Activated T-helper 2 cell treated with anti-CD3 and anti-CD28 coated beads, Interferon-gamma antibody, Interleukin-2, Interleukin-4, amounts not matched to agents 10 μg/mL and 5 μg/mL and 100 μg/mL, durations not matched to agents 14 hours and 24 hours and 36 hours (primary cell): ENCODE measurements at places on chromosomes 16 and 17. TPM values are rescaled to one million over a fixed set of nuclear protein-coding genes. Genes with fewer than 3 reads are reported as not detected.

Gene ABI3
- total RNA-seq, result 28.5 and 30.0 TPM in 2 replicates

Gene DLX3
- not detected in 2 replicates for total RNA-seq

Gene FBXO39
- 0.11 TPM in 1 of 2 replicates, not detected in the other for total RNA-seq

Gene NXN
- total RNA-seq, result 0.43 and 0.48 TPM in 2 replicates

Gene CHRNE
- 0.32 and 0.44 TPM in 2 replicates for total RNA-seq

Gene SOCS1
- total RNA-seq, result 217 and 219 TPM in 2 replicates

Gene HSD17B2
- total RNA-seq, result not detected in 2 replicates

- DNase-seq, result no peak
- no peaks in the 10 kb centered on the region for H3K27me3 ChIP-seq
- H3K27ac ChIP-seq, result no peak overlapping the region
- peaks cover 23% of the 10 kb centered on the region for H3K4me1 ChIP-seq
- peaks cover 24% of the 10 kb centered on the region for H3K36me3 ChIP-seq
- no peak overlapping the region for H3K4me3 ChIP-seq
These were observed 90.8 kb upstream of the DNAH17 start for GRCh38 chr17:78667741-78668640.

DNA sequence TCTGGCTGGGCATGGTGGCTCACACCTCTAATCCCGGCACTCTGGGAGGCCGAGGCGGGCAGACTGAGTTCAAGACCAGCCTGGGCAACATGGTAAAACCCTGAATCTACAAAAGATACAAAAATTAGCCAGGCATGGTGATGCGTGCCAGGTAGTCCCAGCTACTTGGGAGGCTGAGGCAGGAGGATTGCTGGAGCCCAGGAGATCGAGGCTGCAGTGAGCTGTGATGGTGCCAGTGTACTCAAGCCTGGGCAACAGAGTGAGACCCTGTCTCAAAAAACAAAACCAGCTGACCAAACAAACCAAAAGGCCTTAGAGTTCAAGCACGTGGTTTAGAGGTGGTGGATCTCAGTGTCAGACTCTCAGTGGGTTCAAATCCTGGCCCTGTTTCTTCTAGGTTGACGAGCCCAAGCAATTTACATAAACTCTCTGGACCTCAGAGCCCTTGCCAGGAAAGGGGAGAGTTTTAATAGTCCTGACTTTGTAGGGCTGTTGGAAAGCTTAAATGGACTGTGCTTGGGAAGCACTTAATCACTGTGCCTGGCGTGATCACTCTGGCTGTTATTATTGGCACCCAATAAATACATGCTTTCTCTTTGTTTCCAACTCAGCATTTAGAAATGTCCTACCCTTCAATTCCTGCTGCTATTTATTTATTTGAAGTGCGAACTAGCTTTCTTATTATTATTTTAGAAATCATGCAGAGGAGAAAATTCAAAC lies 44.7 kb downstream of the ABCC1 start:
- no peak overlapping the region for H3K4me3 ChIP-seq
- no peaks in the 10 kb centered on the region for H3K27me3 ChIP-seq
- peaks cover 48% of the 10 kb centered on the region for H3K4me1 ChIP-seq
- H3K27ac ChIP-seq, result peak overlapping the region; percentile 33
- H3K36me3 ChIP-seq, result peaks cover 39% of the 10 kb centered on the region

- H3K36me3 ChIP-seq, result peaks cover 7% of the 10 kb centered on the region
- H3K27me3 ChIP-seq, result no peaks in the 10 kb centered on the region
- H3K4me1 ChIP-seq, result peaks cover 48% of the 10 kb centered on the region
- no peak overlapping the region for H3K4me3 ChIP-seq
- no peak for DNase-seq
- H3K27ac ChIP-seq, result peak overlapping the region; percentile 2
These were observed 10.4 kb downstream of the RAI1 start for GRCh38 chr17:17691468-17692263.

- no peak overlapping the region for H3K27ac ChIP-seq
- no peaks in the 10 kb centered on the region for H3K36me3 ChIP-seq
- DNase-seq, result no peak
- no peak overlapping the region for H3K4me3 ChIP-seq
These were observed 150.4 kb downstream of the SPECC1 start for GRCh38 chr17:20159406-20160069.

DNA sequence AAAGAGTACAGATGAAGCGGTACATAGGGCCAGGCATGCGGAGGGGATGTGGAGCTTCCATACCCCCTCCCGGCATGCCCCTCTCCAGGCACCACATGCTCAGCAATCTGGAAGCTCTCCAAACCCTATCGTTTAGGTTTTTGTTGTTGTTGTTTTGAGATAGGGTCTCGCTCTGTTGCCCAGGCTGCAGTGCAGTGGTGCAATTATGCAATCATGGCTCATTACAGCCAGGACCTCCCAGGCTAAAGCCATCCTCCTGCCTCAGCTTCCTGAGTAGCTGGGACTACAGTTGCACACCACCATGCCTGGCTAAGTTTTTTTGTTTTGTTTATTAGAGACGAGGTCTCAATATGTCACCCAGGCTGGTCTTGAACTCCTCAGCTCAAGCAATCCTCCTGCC lies 50.8 kb downstream of the WWOX start:
- no peak for DNase-seq
- no peaks in the 10 kb centered on the region for H3K36me3 ChIP-seq
- H3K27me3 ChIP-seq, result no peaks in the 10 kb centered on the region
- peaks cover 3% of the 10 kb centered on the region for H3K4me1 ChIP-seq
- no peak overlapping the region for H3K27ac ChIP-seq

- no peak overlapping the region for H3K4me3 ChIP-seq
- H3K36me3 ChIP-seq, result no peaks in the 10 kb centered on the region
- peaks cover 9% of the 10 kb centered on the region for H3K27me3 ChIP-seq
- no peaks in the 10 kb centered on the region for H3K4me1 ChIP-seq
- DNase-seq, result no peak
- H3K27ac ChIP-seq, result no peak overlapping the region
These were observed 8.8 kb downstream of the CYGB start for GRCh38 chr17:76528528-76529223.

GRCh38 chr17:1686086-1686485 lies 1.4 kb upstream of the PRPF8 start:
- peaks cover 37% of the 10 kb centered on the region for H3K36me3 ChIP-seq
- no peak for DNase-seq
- no peak overlapping the region for H3K27ac ChIP-seq
- no peaks in the 10 kb centered on the region for H3K27me3 ChIP-seq

GRCh38 chr16:14172200-14172809 lies 101.2 kb downstream of the MRTFB start:
- DNase-seq, result no peak
- H3K4me1 ChIP-seq, result peaks cover 4% of the 10 kb centered on the region
- no peak overlapping the region for H3K27ac ChIP-seq
- H3K4me3 ChIP-seq, result no peak overlapping the region

DNA sequence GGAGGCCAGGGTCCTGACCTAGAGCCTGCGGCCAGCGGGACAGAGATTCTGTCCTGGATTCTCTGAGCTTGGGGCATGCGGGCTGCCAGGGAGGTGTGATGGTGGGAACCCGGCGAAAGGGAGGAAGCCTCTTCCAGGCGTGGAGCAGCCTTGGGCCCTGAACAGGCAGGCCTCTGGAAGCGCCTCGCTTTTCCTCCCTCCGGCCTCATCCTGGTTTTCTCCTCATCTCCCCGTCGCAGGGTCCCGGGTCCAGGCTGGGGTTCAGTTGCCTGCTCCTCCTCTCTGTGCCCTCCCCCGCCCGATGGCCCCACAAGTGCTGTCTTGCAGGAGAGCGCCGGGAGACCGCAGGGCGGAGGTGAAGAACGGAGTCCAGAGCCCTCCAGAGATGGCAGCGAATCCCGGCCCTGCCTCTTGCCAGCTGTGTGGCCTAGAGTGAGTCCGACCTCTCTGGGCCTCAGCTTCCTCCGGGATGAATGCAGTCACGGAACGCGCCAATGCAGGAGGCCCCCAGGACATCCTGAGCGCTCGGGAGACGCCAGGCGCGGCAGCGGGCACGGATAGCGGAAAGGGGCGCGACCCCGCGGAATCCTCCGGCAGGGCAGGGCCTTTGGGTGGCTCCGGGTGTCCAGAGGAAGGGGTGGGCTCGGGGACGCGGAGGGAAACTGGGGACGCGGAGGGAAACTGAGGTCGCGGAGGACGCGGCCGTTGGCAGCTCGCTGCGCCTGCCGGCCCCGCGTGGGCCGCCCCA lies 553 bp upstream of the RAB11FIP4 start:
- peak overlapping the region; percentile 71 for H3K4me3 ChIP-seq
- H3K27me3 ChIP-seq, result peaks cover 60% of the 10 kb centered on the region
- H3K4me1 ChIP-seq, result no peaks in the 10 kb centered on the region
- DNase-seq, result no peak
- no peaks in the 10 kb centered on the region for H3K36me3 ChIP-seq

DNA sequence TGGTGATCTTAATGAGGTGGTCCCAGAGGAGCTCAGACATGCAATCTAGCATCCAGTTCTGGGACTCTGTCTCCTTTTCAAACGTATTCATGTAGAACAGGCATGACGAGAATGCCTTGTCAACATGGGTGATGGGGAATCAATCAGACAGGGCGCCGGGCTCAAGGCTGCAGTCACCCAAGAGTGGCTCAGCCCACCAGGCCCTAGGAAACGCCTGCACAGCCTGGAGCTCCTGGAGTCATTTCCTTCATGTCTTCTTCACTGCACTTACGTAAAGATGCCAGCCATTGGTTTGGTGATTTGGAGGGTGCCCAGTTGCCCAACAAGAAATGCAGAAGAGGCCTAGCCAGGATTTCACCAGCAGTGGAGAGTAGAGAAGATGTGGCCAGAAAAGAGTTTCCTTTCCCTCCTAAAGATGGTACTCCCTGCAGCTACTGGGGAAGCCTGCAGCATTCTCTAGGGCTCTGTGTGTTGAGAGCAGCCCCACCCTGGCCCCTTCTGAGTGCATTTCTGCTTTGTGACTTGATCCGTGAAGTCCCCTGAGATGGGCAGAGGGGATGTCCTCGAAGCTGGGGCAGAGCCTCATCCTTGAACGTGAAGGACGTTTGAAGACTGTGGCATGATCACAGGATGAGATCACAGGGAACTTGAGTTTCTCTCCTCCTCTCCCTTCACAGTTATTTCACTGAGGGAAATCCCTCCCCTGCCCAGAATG lies 24.0 kb upstream of the STH start:
- H3K36me3 ChIP-seq, result no peaks in the 10 kb centered on the region
- no peaks in the 10 kb centered on the region for H3K4me1 ChIP-seq
- peaks cover 3% of the 10 kb centered on the region for H3K27me3 ChIP-seq
- no peak overlapping the region for H3K27ac ChIP-seq

GRCh38 chr16:3023669-3024478 lies at the start of the genes HCFC1R1 and THOC6:
Gene HCFC1R1, minus strand, starts transcription at chr16:3023942. Its CDS starts 1 bp downstream, at chr16:3023941.
Gene THOC6, plus strand, starts transcription at chr16:3024035. Its CDS starts 292 bp downstream, at chr16:3024327.
- H3K4me3 ChIP-seq, result peak within 1 kb of the TSS; percentile 87
- peak within 1 kb of the TSS; percentile 90 for H3K27ac ChIP-seq
- H3K36me3 ChIP-seq, result peaks cover 28% of the 10 kb centered on the region
- peaks cover 3% of the 10 kb centered on the region for H3K27me3 ChIP-seq
- H3K4me1 ChIP-seq, result peaks cover 39% of the 10 kb centered on the region

DNA sequence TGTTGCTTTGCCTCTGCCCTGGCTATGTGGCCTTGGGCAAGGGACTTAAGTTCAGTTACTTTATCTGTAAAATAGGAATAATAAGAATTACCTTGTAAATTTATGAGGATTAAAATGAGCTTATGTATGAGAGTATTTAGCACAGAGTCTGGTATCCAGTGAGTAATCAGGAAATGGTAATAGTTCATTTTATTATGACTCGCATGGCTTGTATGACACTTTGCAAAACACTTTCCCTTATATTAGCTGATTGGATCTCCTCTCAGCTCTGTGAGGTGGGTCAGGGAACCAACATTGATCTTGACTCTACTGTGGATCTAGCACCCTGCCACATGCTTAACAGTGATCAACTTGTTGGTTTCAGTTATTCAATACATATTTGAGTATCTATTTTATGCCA lies 8.3 kb upstream of the CDH3 start:
- no peaks in the 10 kb centered on the region for H3K36me3 ChIP-seq
- no peak overlapping the region for H3K27ac ChIP-seq
- DNase-seq, result no peak
- H3K27me3 ChIP-seq, result peaks cover 9% of the 10 kb centered on the region
- peaks cover 4% of the 10 kb centered on the region for H3K4me1 ChIP-seq

- H3K4me3 ChIP-seq, result no peak overlapping the region
- DNase-seq, result no peak
- H3K36me3 ChIP-seq, result peaks cover 4% of the 10 kb centered on the region
- no peaks in the 10 kb centered on the region for H3K27me3 ChIP-seq
- H3K4me1 ChIP-seq, result peaks cover 2% of the 10 kb centered on the region
These were observed 23.4 kb downstream of the WWOX start for GRCh38 chr16:78122774-78123315.

DNA sequence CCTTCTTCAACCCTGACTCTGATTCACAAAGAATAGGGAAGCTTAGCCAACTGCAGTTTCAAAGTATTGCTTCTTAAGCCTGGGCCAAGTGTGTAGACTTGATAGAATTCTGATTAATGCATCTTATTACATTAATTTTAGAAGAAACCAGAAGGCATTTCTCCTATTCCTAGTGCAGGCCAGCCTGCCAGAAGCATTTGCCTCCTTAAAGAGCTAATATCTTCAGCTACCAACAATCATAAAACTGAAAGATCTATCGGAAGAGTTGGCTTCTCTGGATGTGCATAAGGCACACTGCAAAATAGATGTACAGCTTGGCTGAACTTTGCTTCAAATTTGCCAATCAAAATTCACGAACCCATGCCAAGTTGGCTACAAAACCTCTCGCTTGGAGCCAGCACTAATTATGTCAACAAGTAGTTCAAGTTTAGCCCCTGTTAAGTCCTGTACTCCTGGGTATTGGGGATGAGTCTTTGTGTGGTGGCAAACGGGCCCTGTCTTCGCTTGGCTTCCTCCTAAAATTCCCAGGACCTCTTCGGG lies 717.8 kb downstream of the WWOX start:
- no peaks in the 10 kb centered on the region for H3K36me3 ChIP-seq
- H3K27ac ChIP-seq, result no peak overlapping the region
- H3K4me3 ChIP-seq, result no peak overlapping the region
- DNase-seq, result no peak
- no peaks in the 10 kb centered on the region for H3K27me3 ChIP-seq

- peaks cover 29% of the 10 kb centered on the region for H3K27me3 ChIP-seq
- H3K27ac ChIP-seq, result no peak overlapping the region
- no peak for DNase-seq
- H3K36me3 ChIP-seq, result no peaks in the 10 kb centered on the region
These were observed 5.0 kb downstream of the PITPNM3 start for GRCh38 chr17:6551356-6551755.

- no peak overlapping the region for H3K27ac ChIP-seq
- peaks cover 8% of the 10 kb centered on the region for H3K4me1 ChIP-seq
- peak; percentile 52 for DNase-seq
- no peak overlapping the region for H3K4me3 ChIP-seq
These were observed 558 bp downstream of the SOX15 start for GRCh38 chr17:7589204-7589868.

DNA sequence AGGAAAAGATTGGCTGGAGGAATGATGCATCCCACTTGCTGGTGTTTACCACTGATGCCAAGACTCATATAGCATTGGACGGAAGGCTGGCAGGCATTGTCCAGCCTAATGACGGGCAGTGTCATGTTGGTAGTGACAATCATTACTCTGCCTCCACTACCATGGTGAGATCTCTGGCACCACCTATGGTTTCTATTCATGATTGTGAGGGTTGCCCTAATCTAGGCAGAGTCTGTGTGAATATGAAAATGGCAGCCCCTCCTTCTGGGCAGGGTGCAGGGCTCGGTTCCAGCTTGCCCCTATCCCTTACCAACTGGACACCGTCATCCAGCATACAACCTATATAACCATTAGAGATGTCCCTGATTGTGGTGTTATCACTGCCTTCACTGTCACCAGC lies 33.4 kb downstream of the ITGB3 start:
- peaks cover 14% of the 10 kb centered on the region for H3K27me3 ChIP-seq
- no peaks in the 10 kb centered on the region for H3K36me3 ChIP-seq
- no peak overlapping the region for H3K4me3 ChIP-seq
- H3K4me1 ChIP-seq, result peaks cover 9% of the 10 kb centered on the region
- H3K27ac ChIP-seq, result no peak overlapping the region
